ENCODE measurements at places on chromosomes 13 and 19.

GRCh38 chr13:41587490-41587889 lies 130.1 kb downstream of the RGCC start:
- DNase-seq: no peak

DNA sequence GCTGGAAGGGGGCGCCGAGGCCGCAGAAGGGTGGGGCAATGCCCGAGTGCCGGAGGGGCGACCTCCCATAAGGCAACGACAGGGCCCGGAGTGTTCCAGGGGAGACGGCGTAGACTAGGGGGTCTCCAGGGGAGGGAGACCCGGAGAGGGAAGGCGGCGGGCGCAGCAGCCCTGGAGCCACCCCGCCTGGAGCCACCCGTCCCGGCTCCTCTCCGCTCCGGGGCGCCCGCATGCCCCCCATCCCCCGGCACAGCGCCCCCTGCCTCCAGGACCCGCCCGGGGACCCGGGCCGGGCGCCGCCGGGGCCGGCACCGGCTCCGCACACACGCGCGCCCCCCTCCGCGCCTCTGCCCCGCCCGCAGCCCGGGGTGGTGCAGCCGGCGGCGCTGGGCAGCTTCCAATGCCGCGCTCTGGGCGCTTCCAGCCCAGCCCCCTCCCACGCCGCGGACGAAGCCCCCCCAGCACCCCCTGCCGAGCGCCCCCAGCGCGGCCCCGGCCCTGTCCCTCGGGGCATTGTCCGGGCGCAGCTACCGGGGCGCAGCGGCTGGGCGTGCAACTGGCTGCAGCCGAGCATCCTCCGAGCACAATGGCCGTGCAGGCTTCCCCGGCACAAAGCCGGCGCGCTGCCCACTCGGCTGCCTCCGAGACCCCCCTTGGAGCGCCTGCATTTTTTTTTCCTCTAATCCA lies 519 bp downstream of the PTPRS start:
- no peak for DNase-seq

DNA sequence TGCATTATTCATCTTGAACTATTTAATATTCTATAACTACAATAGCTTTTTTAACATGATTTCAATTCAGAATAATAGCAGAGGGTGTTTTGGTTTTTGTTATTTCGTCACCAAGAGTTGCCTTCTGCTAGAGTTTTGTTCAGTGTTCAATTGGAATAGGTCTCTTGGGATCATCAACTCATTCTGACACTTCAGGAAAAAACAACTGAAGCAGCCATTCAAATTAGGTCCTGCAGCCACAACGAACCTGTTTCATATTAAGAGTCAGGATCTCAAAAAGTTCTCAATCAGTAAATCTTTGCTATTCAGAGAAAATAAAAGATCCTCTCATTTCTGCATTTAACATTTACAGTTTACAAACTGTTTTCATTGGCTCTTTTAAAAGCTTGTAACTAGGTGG lies 2.4 kb upstream of the CHAMP1 start:
- no peak for DNase-seq

DNA sequence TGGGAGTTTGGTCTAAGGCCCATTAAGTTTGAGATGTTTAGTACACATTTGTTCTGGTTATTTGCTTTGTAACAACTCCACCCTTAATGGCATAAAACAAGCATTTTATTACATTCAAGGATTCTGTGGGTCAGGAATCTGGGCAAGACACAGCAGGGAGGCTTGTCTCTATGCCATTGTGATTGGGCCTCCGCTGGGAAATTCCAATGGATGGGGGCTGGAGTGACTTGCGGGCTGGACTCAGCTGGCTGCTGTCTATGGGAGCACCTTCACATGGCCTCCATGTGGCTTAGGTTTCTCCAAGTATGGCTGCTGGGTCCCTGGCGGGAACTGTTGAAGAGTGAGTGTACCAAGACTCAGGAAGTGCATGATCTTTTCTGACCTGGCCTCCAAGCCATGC lies 159.0 kb downstream of the PAN3 start:
- no peak for DNase-seq

DNA sequence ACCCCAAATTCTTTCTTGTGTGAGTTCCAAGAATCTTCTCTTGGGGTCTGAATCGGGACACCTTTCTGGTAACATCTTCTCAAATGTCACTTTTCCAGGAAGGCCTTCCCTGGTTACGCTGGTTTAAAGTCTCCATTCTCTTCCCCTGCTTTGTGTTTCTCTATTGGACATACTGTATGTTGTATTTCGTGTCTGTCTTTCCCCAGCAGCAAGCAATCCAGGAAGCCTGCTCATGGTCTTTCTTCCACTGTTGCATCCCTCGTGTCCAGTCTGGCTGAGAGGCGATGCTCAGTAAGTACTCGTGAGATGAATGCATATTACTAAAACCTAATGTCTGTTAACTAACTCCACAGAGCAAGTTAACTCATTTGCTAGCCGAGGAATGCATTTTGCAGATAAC lies 43.7 kb downstream of the RFXAP start:
- no peak for DNase-seq

GRCh38 chr13:94914895-94915294 lies 202.6 kb upstream of the SOX21 start:
- DNase-seq: no peak

DNA sequence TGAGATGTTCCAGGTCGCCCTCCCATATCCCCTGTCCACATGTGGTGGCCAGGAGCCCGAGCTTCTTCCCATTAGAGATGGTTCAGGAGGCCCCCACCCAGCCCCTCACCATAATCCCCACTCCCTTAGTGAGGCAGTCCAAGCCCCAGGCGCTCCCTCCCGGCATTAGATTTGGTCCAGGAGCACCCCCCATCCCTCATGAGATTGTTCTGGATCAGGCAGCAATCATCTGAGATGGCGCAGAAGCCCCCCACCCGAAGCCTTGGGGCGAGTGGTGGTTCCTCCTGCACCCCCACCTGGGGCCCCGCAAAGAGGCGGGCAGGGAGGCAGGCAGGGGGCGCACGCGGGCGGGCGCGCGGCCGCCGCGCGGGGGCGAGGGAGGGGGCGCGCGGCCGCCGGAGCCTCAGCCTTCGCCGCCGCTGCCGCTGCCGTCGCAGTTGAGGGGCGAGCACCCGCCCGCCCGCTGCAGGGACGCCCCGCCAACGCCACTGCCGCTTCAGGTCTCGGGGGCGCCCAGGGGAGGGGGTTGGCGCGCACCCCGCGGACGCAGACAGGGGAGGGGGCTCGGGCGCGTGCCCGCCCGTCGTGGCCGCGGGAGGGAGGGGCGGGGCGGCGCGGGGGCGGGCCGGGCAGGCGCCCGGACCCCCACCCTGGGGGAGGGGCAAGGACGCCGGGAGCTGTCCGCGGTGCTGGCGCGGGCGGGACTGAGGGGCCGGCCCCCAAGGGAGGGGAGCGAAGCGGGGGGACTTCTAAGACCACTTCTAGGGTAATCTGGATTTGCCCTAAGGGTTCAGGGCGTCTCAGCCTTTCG lies 46.4 kb upstream of the SHKBP1 start:
- DNase-seq: no peak

- DNase-seq: no peak
These were observed 43.4 kb upstream of the MAP3K10 start for GRCh38 chr19:40147693-40148347.

- DNase-seq: no peak
These were observed 6.3 kb downstream of the SH3GL1 start for GRCh38 chr19:4393947-4394590.

DNA sequence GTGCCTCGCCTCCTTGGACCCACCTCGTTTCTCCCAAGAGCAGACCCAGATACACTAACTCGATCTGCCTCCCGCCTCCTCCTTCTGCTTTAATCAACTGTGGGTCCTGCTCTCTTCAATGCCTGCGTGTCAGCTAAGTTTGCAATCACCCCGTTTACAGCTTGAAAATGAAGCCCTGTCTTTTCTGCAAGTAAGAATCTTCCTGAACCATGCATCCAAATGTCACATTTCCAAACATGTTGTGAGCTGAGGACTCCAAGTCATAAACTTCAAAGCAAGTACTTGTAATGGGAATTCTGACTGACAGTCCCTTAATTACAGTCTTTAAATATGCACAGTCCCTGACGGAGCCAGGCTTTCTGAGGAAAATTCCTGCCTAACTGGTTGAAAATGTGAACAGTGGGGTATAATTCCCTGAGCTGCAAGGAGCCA lies 154.9 kb upstream of the UQCRFS1 start:
- DNase-seq: no peak

DNA sequence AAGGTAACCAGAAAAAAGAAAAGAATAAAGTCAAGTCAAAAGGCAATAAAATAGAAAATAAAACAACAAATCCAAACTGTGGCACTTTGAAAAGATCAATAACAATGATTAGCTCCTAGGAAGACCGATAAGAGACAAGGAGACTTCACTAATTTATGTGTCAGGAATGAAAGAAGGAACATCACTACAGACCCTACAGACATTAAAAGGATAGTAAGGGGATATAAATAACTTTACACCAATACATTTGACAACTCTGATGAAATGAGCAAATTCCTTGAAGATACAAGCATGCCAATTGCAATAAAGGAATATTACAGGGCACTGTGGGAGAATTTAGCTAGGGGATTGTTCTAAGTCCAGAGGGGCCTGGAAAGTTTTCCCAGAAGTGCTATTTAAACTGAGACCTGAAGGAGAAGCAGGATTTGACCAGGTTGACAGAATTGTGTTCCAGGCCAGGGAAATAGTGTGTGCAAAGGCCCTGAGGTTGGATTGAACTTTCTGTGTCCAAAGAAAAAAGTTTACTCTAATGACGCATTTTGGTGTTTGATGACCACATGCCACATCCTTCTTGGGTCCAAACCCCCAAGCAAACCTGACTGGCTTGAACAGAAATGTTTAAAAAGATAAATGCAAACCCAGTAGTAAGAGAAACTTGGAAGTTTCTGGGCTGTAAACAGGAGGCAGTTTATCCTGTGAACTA lies 1.6 kb upstream of the C19orf38 start:
- no peak for DNase-seq

- no peak for DNase-seq
These were observed 37.5 kb downstream of the PPP2R1A start for GRCh38 chr19:52227196-52227940.

DNA sequence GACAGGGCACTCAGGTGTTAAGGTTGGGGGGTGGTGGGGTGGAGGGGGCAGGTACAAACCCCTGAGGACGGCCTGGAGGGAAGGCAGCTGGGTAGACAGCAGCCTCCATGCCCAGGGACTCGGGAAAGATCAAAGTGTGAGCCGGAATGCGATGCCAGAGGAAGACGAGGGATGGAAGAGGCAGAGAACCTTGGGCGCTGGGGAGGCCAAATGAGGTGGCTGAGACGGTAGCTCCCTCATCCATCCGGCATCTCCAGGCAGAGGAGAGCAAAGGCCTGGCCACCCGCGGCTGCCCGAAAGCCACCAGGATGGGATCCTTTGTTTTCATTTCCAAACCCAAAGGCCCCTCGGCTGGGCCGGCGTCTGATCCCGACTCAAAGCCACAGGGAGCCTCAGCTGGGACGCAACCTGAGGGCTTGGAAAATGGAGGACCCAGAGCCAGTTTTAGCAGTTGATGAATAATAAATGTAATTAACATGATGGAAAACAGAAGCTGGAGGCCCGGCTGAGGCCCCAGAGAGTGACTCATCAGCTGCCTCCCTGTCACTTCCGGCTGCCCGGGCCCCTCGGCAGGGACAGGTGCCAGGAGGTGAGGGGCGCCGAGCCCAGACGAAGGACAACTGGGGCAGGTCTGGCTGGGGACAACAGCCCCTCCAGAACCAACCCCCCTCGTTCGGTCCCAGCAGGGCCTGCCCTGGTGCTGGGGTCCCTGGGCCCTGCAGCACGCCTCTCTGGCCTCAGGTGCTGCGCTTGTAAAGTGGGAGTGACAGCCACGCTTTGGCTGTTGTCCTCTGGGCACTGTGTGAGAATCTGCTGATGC lies 61.6 kb downstream of the CEBPG start:
- no peak for DNase-seq

DNA sequence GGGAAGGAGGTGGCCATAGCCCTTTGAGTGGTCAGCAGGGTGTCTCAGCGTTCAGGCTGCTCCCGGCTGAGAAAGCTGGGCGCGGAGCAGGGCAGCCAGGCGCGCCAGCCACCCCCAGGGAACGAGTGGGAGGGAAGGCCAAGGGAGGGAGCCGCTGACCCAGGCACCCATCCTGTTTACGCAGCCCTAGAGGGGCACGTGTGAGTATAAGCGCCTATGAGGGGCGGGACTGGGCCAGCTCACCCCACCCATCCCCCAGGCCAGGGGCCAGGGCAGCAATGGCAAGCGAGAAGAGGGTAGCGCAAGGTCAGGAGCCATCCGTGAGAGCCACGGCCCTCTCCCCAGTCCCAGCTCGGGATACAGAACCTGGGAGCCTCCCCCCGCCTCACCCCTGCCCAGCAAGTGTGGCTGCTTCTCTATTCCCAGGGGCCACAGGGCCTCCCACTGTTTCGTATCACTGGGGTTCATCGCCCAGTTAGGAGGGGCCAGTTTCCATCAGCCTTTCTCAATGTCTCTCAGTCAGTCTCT lies 897 bp upstream of the DMKN start:
- no peak for DNase-seq

DNA sequence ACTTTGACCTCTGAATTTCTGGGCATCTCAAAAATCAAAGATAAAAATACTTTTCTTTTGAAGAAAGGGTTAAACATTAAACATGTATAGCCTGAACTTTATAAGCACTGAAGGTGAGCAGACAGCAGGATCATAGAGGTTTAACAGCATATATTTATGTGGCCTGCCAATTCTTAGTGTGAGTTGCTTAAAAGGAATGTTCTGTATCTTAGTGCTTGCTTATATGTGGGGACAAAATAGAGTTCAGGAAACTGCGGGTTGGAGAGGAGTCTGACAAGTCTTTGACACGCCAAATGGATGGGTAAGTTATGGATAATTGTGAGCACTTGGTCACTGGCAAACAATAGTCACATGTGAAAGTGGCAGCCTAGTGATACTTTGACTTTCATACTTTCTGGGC lies 1419.4 kb upstream of the SPRY2 start:
- DNase-seq: no peak

- no peak for DNase-seq
These were observed 25.0 kb downstream of the GRIN2D start for GRCh38 chr19:48418317-48419064.

GRCh38 chr13:90623318-90624011 lies 724.0 kb upstream of the MIR17HG start:
- no peak for DNase-seq

All from stimulated activated CD4-positive, alpha-beta T cell treated with anti-CD3 and anti-CD28 coated beads, Interleukin-1b, Interleukin-23, amount 100 ng/mL, for 1 hour (primary cell).